ENCODE measurements at places on chromosomes 1 and 21.
A peak's percentile ranks its signal among the peaks of the same experiment; 100 is the strongest.

GRCh38 chr21:31354604-31355443, 10.8 kb upstream of the TIAM1 start:
- peak; percentile 90 for DNase-seq

- DNase-seq, result peak; percentile 38
Observed at GRCh38 chr1:65209005-65209885, 61.2 kb downstream of the AK4 start.

DNA sequence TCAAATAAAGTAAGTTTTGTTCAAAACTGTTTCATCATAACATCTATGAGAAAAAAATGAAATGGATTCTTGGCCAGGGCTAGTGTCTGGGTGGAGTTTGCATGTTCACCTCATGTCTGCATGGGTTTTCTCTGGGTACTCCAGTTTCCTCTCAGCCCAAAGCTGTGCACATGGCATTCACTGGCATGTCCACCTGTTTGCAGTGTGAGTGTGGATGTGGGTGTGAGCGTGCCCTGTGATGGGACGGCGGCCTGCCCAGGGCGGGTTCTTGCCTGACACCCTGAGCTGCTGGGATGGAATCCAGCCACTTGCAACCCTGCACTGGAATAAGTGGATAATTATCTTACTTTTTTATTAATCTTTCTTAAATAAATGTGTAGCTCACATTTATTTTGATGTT, 185.5 kb downstream of the RYR2 start:
- no peak for DNase-seq

- no peak for DNase-seq
Observed at GRCh38 chr1:153361480-153362109, 3.9 kb downstream of the S100A9 start.

DNA sequence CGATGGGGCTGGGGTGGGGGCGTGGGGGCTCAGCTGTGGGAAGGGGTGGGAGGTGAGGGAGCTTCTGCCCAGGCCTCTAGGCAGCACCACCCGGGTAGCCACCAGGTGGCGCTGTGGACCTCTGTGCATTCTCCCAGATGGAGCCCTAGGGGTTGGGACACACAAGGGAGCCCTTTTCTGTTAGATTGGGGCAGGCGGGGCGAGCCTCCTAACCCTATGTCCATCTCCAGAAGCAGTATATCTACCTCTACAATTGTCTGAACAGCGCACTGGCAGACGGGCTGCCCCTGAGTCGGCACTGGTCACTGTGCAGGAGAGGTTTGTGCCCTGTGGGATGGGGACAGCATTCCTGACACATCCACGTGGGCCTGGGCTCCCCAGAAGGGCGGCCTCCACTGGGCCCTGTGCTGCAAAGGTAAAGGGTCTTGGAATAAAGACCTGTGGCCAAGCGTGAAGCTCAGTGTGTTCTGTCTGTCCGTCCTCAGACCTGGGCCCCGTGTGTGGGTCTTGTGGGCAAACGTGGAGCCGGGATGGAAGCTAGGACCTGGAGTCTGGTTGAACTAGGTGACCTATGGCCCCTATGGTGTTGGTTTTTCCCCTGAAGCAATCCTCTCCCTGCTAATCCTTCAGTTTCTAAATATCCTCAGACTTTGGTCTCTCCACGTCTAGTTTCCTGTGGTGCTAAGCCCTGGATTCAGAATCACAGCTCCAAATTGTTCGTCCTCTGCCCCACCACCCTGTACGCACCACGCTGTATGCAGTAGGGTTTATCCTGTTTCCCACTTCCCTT, 4.4 kb upstream of the LGR6 start:
- peak; percentile 59 for DNase-seq

- no peak for DNase-seq
Observed at GRCh38 chr1:178275553-178275952, 181.6 kb downstream of the RASAL2 start.

DNA sequence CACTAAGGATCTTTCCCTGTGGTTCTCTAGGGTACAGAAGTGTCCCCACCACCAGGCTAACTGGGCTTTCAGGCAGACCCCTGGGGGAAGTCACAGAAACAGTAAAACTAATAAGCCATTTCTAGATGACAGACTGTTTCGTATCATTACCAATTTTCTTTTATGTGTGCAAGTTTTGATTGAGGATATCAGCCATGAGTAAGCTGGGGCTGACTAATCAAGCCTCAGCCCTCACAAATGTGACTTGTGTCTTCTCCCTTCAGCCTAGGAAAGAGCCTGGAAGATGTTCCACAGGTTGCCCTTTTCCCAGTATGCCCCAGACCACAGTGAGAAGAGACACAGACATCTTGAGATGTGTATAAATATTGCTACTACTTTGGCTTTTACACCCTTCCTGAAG, 10.5 kb downstream of the PTGFRN start:
- no peak for DNase-seq

GRCh38 chr1:19949016-19949415, 25.6 kb upstream of the PLA2G2E start:
- DNase-seq, result peak; percentile 79

DNA sequence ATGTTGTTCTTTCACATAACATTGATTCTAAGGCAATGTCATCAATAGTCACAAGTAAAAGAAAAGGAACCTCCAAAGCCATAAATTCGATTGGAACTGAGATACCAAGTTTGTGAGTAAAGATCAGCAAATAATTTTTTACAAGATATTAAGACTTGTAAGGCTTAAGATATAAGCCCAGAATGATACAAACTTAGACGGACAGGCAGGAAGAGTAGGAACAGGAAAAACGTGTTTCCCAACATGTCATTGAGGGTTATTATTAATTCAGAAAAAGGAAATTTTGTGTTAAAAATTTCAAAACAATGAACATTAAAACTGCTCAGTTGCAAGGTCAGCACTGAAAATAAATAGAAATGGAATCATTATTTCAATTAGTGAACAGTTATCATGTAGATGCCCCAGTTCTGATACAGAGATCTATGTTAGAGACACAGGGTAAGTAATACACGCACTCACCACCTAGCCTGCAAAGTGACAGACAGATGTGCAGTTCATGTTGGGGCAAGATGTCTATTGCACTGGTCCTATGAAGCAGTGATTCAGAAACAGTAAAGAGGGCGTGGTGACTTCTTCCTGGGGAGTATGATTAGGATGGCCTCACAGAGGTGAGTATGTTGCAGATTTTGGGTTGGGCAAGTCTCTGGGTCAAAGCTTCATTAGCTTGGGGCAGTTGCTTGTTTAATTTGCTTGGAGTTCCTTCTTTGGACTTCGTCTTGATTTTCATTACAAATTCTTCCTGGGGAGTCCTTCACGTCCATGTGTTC, 284.4 kb downstream of the SETD4 start:
- no peak for DNase-seq

- DNase-seq, result no peak
Observed at GRCh38 chr1:204366759-204367158, 7.0 kb upstream of the PLEKHA6 start.

DNA sequence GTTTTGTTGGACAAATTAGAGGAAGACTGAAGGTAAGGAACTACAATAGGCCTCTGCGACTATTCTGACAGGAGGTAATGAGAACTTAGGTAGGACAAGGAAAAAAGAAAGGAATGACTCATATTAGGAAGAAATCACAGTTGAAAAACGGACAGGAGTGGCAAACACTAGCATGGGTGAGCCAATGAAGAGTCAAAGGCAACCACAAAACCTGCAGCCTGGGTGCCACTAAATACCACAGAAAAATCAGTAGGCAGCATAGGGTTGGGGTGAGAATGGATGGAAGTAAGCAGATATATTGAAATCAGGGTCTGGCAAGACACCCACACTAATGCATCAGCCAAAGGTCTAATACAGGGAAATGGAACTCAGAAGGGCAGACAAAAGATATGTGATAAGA, 10.0 kb downstream of the RBM34 start:
- no peak for DNase-seq

DNA sequence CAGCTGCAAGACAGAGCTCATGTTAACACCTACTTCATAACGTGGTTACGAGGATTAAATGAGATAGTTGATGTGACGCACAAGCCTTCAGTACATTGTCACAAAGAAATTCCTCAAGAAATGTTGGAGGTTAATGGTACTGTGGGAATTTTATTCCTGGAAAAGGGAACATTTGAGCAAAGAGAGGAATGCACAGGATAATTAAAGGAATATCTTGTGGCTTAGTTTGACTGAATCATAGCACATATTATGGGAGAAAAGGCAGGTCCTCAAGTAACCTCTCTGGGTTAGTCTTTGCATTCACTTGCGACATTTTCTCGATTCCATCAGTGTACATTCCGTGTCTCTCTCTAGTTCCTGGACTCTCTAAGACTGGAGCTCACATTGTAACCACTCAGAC, 300.2 kb upstream of the DUSP10 start:
- no peak for DNase-seq

DNA sequence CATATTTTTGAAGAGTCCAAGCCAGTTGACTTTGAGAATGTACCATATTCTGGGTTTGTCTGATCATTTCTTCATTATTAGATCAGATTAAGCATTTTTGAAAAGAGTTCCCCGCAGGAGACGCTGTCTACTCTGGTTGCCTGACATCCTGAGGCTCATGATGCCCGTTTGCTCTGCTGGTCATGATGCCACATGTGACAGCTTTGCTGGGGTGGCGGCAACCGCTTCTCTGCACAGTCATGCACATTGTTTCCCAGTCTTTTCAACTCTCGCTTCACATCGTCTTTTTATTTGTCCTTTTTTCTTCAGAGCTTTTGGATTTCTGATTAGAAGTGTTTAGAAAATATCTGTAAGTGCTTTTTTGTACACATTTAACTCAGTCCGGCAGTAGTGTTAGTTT, 90.7 kb downstream of the ST6GALNAC5 start:
- DNase-seq, result no peak

- DNase-seq, result no peak
Observed at GRCh38 chr21:44533891-44534627, 5.9 kb downstream of the KRTAP10-1 start.

GRCh38 chr1:50972766-50973165, 2.7 kb downstream of the CDKN2C start:
- no peak for DNase-seq

- DNase-seq, result no peak
Observed at GRCh38 chr1:32619701-32620485, 30.5 kb downstream of the ZBTB8OS start.

GRCh38 chr1:85224734-85225623, 24.2 kb upstream of the SYDE2 start:
- no peak for DNase-seq

- peak; percentile 24 for DNase-seq
Observed at GRCh38 chr1:151716771-151717631, at the start of gene CELF3. Gene CELF3 (minus strand): TSS chr1:151716803. CDS start chr1:151716020, 783 bp downstream.

GRCh38 chr1:167441222-167441621, 77.1 kb downstream of the CD247 start:
- DNase-seq, result no peak

- no peak for DNase-seq
Observed at GRCh38 chr1:199447906-199448305, 579.6 kb upstream of the NR5A2 start.

DNA sequence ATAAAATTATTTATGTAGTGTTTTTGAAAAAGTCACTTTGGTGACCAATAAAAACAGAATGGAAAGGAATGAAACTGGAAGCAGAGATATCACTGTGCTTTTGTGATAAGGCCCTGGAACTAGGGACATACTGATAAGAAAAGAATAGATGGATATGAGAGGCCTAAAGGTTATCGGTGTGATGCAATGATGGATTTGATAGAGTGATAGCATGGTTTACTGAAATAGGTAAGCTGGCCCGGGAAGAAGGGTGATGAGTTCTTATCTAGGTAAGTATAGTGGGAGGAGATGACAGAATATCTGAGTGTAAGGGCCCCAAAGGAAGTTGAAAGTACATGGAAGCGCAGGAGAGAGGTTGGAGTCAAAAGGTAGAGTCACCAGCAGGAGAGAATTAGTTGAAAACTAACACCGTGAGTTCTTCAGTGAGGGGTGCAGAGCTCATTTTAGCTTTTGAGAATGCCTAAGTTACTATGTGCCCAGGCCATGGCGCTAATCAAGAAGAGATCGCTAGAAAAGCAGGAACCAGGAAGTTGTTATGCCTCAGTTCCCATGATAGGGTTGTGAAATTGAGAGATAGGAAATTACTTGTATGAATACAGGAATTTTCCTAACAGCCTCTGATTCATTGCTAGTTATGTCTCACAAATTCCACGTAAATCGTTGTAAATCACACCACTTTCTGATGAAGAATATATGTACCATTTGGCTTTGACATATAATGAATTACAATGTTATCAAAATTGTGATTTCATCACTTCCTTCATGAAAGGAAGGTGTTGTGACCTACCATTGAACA, 115.3 kb downstream of the PLA2G4A start:
- no peak for DNase-seq

- no peak for DNase-seq
Observed at GRCh38 chr1:220921971-220922635, 42.9 kb downstream of the HLX start.

DNA sequence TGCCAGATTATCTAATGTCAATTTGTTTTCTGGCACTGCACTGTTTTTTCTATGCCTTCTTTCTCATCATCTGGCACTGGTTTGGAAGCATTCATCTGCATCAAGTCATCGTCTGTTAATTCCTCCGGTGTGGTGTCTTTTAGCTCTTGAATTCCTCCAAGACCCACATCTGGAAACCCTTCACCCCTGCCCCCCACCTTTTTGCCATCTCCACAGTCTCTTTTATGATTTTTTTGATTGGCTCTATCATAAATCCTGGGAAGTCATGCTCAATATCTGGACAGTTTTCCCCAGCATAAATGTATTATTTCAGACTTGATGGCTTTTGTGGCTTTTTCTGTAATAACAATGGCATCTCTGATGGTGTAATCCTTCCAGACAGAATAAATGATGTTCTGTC, 10.4 kb upstream of the KCNK1 start:
- DNase-seq, result no peak

DNA sequence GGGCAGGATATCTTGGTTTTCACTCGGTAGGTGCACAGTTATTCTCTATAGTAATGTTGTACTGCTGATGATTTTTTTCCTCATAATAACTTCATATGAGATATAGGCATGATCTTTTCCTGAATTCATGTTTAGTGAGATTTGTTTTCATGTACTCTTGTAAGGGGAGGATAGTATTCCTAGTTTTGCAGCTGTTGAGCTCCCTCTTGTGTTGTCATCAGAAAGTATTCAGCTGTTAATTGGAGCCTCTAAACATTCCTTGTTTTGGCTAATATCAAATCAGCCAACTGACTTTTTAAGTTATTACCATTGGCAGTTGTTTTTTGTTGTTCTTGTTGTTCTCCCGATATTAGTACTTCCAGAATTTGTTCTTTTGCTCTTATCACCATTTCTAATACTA, 24.4 kb downstream of the OR10R2 start:
- DNase-seq, result peak; percentile 8

DNA sequence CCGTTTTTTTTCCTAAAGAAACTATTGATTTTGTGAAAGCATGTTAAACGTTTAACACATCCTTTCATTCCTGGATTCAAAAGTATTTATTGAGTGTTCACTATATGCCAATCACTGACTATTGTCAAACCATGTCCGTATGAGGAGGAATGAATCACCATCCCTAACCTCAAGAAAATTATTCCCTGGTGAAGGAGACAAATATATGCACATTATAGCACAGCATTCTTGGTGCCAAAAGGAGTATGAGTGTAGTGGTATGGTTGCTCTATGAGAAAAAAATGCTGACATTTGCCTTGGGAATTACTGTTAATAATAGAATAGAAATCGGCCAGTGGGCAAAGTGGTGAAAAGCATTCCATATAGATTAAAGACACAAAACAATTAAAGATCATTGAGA, 1390.1 kb downstream of the MRPL39 start:
- no peak for DNase-seq

GRCh38 chr1:78649628-78650027, at the start of gene IFI44:
Gene IFI44 (plus strand): TSS chr1:78649831. CDS start chr1:78650196, 365 bp downstream.
- DNase-seq, result no peak

GRCh38 chr21:46038871-46039397, 57.4 kb downstream of the COL6A1 start:
- no peak for DNase-seq

GRCh38 chr1:147272042-147272441, 29.6 kb downstream of the CHD1L start:
- DNase-seq, result no peak

All from SW480 (cell line).